Stimulated activated CD8-positive, alpha-beta memory T cell treated with anti-CD3 and anti-CD28 coated beads, Interleukin-4, amount 100 ng/mL, for 4 hours (primary cell): ENCODE measurements at places on chromosomes 6 and 20.
A peak's percentile ranks its signal among the peaks of the same experiment; 100 is the strongest.

- DNase-seq = no peak
These were observed 14.1 kb upstream of the NXT1 start for GRCh38 chr20:23336476-23336875.

- DNase-seq = peak; percentile 41
These were observed 36.3 kb upstream of the VEGFA start for GRCh38 chr6:43733471-43734293.

DNA sequence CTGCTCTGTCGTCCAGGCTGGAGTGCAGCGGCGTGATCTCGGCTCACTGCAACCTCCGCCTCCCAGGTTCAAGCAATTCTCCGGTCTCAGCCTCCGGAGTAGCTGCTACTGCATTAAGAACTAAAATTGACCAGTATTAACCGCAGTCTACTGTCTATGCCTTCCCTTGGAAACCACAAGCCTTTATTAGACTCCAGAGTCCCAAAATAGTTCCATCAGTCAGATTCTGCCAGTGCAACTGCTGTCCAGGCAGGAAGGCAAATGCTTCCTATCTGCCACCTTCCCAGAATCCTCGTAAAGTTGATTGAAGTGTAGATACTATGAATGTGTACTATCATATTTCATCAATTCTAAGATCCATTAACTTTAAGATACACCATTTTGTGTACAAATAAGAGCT, 16.7 kb downstream of the KAT14 start:
- no peak for DNase-seq

DNA sequence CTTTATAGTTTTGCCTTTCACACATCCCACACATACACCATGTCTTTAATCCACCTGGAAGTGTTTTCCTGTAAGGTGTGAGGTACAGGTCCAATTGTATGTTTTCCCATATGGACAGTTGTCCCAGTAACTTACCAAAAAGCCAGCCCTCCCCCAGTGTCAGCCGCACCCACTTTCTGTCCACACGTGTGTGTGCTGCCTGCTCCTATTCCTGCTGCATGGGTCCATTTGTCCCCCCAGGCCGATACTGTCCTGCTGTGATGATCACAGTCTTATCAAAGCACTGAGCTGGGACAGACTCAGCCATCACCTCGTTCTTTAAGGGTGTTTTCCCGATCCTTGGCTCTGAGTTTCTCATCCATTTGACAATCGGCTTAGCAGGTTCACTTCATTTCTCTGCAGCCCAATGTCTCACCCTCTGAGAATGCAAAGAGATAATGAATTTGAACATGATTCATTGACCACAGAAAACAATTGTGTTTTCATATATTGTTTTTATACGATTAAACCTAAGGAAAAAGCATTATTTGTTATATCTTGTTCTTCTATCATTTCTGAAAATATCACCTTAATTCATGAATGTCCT, 9.6 kb downstream of the VSX1 start:
- no peak for DNase-seq

- DNase-seq = no peak
These were observed 18.6 kb downstream of the MYH7B start for GRCh38 chr20:34974246-34974645.

GRCh38 chr20:19256906-19257595, 44.6 kb downstream of the SLC24A3 start:
- DNase-seq = no peak

GRCh38 chr6:149433405-149433804, 33.3 kb downstream of the SUMO4 start:
- no peak for DNase-seq

DNA sequence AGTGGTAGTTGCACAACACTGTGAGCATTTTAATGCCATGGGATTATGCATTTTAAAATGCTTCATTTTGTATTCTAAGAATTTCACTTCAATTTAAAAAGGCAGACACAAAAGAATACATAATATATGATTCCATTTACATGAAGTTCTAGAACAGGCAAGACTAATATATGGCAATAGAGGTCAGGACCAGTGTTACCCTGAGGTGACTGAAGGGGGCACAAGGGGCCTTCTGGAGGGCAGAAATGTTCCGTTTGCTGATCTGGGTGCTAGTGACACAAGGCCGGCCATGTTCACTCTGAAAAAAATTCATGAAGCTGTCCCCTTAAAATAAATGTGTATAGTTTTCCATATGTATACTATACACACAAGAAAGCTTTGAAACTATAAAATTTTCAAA, 28.5 kb downstream of the TASP1 start:
- DNase-seq = no peak

DNA sequence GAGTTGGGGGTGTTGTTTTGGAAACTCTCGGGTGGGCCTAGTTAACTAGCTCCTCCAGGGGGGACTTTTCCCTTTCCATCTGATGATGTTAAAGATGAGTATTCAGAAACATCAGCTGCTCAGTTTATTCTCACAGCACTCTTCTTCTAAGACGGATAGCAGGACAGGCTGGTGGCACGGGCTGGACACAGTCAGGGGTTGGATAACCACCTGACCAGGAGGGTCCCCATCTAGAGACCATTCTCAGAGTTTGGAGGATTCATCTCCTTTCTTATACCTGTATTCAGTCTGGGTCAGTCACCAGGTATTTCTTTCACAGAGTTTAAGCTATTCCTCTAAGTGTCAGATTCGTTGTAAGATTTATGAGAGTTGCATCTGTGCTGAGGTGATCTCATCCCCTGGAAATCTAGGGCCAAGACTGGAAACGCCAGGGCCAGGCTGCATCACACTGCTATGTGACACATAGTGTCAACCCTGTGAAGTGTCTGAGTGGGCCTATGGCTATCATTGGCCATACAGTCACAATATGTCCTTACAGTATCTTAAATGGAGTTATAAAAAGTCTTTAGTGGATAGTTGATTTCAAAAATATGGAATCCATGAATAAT, 111.7 kb downstream of the FAM50B start:
- DNase-seq = no peak

GRCh38 chr20:49961413-49961812, 21.4 kb upstream of the SNAI1 start:
- DNase-seq = no peak

- DNase-seq = no peak
These were observed 69.6 kb downstream of the PHACTR2 start for GRCh38 chr6:143747347-143747842.

GRCh38 chr6:116387374-116387773, 16.6 kb downstream of the DSE start:
- no peak for DNase-seq

GRCh38 chr6:67717281-67717680, 917.8 kb upstream of the ADGRB3 start:
- DNase-seq = no peak

GRCh38 chr20:45860560-45861220, 3.3 kb downstream of the ZSWIM3 start:
- no peak for DNase-seq

DNA sequence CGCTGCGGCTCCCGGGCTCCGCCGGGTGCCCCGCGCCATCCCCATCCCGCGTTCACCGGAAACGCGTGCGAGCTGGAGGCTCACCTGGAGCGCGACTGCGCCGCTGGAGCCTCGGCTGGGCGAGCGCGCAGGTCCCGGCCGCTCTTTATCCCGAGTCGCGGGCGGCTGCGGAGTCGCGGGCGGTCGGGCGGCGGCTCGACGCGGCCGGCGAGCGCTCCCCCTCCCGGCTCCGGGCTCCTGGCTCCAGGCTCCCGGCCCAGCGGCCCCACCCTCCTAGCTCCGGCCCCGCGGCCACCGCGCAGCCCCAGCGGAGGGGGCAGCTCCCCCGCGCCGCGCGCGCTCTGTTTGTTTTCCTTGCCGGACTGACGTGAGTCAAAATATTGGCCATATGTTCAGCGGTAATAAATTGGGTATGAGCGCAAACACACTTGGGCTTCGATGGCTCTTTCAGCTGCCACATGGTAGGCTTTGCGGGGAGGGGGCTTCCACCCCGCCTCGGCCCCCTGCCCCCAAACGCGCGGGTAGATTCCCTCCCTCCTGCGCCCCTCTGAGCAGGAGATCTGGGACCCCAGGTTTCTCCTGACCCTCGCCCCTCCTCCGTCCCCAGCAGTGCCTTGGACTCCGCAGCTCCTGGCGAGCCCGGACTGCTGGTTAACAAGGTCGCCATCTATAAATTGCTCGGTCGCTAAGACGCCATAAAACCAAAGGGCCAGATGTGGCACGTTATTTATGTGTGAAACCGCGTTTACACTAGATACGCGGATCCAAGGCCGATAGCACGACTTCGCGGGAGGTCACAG, 8.8 kb upstream of the NKX2-2 start:
- DNase-seq = no peak

GRCh38 chr6:158168040-158168289, at the start of gene SERAC1:
Gene SERAC1, minus strand, starts transcription at chr6:158168262. Its CDS starts 9,899 bp downstream, at chr6:158158363.
- no peak for DNase-seq

- no peak for DNase-seq
These were observed 270.9 kb upstream of the SPTLC3 start for GRCh38 chr20:12737900-12738299.

- no peak for DNase-seq
These were observed 19.2 kb downstream of the C6orf62 start for GRCh38 chr6:24699521-24700359.

DNA sequence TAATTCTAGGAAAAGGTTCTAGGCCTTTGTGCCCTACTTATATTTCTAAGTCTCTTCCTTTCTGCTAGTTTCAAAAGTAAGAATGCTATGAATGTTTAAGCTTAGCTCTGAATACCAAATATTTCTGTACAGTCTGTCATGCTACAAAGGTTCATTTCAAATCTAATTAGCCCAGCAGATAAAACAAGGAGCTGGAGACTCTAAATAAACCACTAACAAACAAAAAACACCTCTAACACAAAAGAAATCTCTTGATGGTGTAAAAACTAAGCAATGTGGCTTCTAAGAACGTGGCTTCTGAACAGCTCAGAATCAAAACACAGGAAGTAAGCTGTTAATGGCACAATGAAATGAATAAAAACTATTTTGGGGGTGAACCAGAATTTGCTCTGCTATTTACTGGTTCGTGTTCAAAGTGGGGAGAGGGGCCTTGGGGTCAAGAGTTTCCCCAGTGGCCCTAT, 198.3 kb downstream of the BCAS1 start:
- DNase-seq = no peak

DNA sequence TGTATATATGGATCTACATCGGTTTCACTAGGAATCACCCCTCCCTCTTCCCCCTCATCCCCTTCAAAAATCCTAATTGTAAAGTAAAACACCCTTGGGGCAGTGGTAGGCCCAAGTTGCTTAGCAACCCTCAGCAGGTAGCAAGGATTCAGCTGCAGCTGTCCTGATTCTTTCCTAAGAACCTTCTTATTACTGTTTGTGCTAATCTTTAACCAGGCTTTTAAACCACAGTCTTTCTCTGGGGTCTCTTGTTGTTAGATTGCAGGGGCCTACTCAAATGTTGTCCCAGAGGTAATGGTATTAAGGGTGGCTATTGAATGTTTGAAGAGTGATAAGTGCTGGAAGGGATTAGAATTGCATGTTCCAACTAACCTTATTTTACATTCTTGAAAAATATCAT, 46.4 kb downstream of the PRL start:
- DNase-seq = no peak

DNA sequence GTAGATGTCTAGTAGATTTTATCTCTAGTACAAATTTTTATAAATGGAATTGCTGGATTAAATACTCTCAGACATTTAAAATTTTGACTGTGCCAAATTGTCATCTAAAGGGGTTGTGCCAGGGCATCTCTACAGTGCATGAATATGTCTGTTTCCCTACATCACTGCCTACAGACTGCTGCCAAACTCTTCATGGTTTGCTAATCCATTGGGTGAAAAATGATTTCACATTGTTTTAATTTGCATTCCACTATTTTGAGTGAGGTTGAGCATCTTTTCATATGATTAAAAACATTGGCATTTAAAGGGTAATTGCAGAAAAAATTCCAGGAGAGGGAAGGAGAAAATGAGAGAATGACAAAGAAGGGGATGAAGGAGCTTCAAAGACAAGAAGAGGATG, 267.7 kb upstream of the RNF24 start:
- DNase-seq = no peak

DNA sequence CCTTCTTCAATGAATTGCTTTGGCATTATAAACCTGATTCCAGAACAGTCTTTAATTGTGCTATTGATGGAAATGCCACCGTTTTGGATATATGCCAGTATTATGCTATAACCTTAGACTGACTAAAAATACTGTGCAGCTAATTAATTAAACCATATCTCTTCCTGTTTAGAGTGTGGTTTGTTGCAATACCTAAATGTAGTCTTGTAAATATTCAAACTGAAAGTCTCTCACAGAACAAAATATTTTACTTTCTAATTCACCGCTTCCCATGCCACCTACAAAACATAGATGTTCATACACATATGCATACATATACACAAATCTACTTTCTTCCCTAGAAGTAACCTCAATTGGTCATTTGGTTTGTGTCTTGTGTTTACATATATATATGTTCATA, 126.6 kb downstream of the SIM1 start:
- no peak for DNase-seq

- DNase-seq = no peak
These were observed 85.2 kb downstream of the PRSS35 start for GRCh38 chr6:83597511-83597910.

DNA sequence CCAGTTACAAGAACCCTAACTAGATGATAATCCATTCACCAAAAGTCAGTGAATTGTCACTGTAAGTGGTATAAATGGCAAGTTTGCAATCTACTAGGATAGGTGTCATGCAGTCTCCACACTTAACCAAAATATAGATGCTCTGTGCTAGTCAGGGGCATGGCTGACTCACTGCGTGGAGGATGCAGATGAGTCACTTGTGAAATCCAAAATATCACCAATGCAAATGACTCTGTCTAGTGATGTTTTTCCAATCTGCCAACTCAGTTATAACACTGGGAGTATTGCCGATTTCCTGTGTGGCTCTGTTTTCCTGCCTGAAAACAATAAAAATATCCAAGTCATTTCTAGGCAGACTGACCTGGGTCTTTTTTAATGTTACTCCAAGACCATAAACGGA, 47.8 kb upstream of the NRSN1 start:
- DNase-seq = no peak

- DNase-seq = no peak
These were observed 3.9 kb upstream of the ZNF318 start for GRCh38 chr6:43373252-43373875.

DNA sequence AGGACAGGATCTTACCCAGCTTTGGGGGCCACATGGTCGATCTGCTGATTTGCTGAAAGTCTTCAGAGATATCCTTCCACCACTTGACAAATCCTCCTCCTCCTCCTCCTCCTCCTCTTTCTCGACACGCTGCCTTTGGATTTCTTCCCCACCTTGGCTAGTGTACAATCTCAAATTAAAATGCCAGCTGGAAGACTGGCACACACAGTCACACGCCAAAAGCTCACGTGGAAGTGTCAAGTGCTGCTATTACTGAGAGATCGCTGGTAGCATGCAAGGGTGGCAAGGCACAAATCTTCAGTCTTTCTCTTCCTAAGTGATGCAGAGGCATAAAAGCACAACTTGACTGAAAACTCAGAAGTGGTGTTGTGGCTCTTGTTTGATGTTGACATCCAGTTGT, 35.3 kb downstream of the GPR6 start:
- DNase-seq = no peak

GRCh38 chr20:61531553-61532345, 279.7 kb downstream of the CDH4 start:
- no peak for DNase-seq

DNA sequence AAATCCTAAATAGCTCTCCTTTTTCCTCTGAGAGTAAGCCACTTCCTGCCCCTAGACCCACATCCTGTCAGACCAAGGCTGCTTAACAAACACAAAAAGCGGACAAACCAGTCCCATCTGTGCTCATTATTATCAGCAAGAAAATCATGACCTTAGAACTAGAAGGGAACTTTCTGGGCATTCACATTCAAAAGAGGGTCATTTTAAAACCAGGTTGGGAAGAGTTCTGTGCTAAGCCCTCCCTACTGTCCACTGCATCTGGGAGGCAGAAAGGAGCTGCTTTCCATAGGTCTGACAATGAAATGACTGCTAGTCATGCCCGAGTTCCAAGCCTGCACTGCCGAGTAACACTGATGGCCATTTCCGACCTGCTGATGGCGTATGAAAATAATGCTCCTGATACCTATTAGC, 15.4 kb downstream of the EZR start:
- no peak for DNase-seq
